ENCODE measurements at places on chromosomes 11 and 22.

DNA sequence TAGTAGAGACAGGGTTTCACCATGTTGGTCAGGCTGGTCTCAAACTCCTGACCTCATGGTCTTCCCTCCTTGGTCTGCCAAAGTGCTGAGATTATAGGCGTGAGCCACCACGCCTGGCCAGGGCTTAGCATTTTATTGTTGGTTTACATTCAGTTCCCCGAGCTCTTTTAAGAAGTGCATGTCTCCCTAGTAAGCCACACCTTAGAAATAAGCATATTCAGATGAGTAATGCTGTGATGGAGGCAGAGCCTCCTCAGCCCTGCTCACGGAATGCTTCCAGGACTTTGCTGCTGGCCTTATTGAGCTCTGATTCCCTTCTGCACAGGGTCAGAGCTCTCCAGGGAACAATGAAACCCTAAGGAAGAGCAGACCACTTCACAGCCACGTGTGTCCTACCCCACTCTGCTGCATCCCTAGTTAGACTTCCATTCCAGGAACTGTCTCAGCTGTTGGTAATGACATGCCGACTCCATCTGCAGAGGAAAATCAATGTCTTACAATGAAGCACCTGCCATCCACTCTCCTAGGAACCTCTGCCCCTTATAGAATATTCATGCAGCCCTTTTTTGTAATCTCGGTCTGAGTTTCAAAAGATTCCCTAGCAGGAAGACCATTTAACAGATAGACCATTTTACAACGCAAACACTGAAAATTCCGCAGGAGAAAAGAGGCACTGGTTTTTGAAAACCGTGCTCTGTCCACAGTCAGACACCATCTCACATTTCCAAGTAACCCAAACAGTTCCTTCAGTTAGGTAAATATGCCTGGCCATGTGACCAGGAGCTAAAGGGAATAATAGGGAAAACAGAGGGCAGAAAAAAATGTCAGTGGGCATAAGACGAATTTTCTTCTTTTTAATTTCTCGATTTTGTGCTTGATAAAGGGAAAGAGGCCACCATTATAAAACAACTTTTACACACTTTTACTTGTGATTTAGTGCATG, 1.7 kb upstream of the JAM3 start:
- DNase-seq = no peak

DNA sequence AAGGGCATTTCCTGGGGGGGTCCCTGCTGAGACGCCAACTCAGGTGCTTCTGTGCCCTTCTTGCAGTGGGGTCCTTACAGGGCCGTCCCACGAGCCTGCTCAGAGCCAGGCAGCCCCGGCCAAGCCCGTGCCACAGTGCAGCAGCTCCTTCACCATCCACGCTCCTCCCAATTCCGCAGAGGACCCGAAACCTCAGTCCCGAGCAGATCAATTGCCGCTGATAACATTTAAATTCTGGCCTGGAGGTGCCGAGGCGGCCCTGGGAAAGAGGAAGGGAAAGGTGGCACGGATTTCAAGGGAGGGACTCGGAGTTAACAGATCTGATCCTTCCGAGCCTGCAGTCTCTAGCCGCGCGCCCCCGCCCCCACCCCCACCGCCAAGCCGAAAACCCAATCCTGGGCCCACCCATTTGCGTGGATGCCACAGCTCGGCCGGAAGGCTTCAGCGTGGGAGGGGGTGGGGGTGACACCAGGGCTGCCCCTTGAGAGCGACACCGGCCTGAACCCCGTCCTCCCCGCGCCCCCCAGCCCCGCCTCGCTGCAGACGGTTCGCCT, 32.3 kb upstream of the JAM3 start:
- DNase-seq = no peak

- no peak for DNase-seq
Observed at GRCh38 chr11:68337399-68337835, 25.0 kb downstream of the LRP5 start.

DNA sequence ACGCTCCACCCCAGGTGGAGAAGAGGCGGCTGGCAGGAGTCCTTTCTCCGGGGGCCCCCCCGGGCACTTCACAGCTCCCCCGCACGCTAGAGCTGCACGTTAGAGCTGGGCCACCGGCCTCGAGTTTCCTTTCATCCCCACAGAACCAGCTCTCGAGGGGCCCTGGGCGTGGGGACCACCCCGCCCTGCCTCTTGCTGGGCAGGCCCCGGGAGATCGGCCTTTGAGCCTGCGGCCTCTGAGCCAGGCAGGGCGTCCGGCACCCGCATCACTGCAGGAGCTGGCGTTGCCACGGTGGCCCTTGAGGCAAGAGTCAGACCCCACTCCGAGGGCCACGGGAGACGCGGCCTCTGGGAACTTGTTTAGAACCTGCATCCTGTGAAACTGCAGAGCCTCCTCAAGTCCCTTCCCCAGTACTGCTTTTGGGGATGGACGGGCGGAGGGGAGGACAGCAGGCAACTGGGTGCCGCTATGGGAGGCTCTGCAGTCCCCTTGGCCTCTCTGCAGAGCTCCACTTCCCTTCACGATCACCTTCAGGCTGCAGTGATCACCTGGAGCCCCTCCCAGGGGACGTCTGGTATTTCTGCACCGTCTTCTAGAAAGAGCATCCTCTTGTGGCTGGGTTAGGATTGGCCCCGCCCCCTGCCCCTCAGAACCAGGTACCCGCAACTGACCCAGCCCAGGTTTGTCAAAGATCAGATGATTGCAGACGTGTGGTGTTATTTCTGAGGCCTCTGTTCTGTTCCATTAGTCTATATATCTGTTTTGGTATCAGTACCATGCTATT, 13.9 kb upstream of the GAL start:
- no peak for DNase-seq

GRCh38 chr22:44099696-44100095, 75.6 kb downstream of the PARVB start:
- no peak for DNase-seq

GRCh38 chr11:111633756-111634362, 31.6 kb downstream of the SIK2 start:
- DNase-seq = peak; percentile 25

- DNase-seq = no peak
Observed at GRCh38 chr11:70637186-70637800, 239.0 kb downstream of the CTTN start.

- no peak for DNase-seq
Observed at GRCh38 chr11:2687782-2688191, 12.0 kb downstream of the KCNQ1OT1 start.

GRCh38 chr11:61194169-61194671, 9.1 kb upstream of the PGA3 start:
- DNase-seq = no peak

DNA sequence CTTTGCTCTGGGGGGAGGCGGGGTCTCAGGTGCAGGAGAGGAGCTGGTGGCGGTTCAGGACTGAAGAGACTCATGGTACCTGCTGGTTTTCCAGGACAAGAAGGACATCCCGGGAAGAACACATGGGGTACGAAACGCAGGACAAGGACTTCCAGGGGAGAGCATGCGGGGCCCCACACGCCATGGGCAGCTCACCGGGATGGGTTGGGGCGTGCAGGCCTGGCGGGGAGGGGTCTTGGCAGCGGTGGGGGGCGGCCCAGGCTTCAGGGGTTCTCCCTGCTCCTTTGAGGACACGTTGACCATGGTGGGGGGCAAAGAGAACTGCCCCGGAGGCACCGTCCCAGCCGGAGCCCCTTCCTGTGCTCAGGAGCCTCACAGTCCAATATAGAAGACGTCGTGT, 673.2 kb downstream of the BRD1 start:
- DNase-seq = no peak

GRCh38 chr11:24556693-24557092, 59.8 kb downstream of the LUZP2 start:
- DNase-seq = no peak

- peak; percentile 42 for DNase-seq
Observed at GRCh38 chr11:57527056-57527631, 3.4 kb downstream of the TIMM10 start.

- no peak for DNase-seq
Observed at GRCh38 chr11:103880968-103881367, 155.5 kb upstream of the DDI1 start.

Data from fibroblast of skin of right biceps (primary cell).